ENCODE measurements at places on chromosomes 4 and X.
A peak's percentile ranks its signal among the peaks of the same experiment; 100 is the strongest.

- no peak for DNase-seq
Observed at GRCh38 chrX:103791228-103791627, 14.6 kb downstream of the PLP1 start.

DNA sequence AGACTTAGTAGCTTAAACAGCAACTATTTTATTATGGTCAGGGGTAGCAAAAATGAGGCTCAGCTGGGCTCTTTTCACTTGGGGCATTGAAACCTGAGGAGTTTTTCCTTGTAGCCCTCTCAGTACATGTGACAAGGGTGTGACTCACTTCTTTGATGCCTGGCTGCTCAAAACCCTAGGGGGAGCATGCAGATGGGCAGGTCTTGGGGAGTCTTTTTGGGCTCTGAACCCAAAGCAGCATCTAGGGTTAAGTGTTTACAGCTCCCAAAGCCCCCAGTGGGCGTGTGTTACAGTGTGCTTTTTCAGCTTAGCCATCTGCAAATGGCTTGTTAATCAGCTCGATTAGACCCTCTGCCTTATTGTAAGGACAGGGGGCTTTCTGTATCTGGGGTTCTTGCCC, 1752.7 kb downstream of the PCDH7 start:
- DNase-seq: no peak

GRCh38 chr4:38716256-38716655, 52.3 kb downstream of the KLF3 start:
- no peak for DNase-seq

DNA sequence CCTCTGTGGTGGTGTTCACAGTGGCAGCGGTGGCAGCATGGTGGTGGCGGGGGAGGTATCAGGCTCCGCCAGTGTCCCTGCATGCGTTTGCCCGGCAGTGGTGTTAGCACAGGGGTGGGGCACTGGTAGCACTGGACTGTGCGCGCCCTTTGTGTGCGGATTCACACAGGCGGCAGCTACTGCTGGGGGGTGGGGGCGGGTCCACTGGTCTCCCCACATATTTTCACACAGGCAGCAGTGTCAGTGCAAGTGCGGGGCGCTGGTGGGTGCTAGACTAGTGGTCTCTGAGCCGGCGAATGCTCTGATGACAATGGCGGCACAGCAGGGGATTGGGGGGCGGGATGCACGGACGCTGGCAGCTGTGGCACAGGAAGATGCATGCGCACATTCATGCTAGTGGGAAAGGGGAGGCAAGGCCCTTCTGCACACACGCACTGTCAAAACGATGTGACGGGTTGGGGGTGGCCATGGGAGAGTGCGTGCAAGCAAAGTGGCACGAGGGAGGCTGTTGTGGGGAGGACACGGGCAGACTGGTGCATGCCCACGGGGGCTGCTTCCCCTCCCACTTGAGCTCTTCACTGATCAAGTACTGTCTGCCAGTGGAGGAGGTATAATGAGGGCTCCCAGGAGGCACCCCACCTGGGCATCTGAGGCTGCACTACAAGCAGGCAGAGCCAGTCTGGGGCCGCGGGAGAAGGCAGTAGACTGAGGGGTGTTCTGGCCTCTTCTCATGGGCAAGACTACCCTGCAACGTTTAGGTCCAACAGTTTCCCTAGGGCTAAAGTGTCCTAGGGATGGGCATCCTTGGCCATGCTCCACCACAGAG, 53.0 kb downstream of the POF1B start:
- DNase-seq: no peak

DNA sequence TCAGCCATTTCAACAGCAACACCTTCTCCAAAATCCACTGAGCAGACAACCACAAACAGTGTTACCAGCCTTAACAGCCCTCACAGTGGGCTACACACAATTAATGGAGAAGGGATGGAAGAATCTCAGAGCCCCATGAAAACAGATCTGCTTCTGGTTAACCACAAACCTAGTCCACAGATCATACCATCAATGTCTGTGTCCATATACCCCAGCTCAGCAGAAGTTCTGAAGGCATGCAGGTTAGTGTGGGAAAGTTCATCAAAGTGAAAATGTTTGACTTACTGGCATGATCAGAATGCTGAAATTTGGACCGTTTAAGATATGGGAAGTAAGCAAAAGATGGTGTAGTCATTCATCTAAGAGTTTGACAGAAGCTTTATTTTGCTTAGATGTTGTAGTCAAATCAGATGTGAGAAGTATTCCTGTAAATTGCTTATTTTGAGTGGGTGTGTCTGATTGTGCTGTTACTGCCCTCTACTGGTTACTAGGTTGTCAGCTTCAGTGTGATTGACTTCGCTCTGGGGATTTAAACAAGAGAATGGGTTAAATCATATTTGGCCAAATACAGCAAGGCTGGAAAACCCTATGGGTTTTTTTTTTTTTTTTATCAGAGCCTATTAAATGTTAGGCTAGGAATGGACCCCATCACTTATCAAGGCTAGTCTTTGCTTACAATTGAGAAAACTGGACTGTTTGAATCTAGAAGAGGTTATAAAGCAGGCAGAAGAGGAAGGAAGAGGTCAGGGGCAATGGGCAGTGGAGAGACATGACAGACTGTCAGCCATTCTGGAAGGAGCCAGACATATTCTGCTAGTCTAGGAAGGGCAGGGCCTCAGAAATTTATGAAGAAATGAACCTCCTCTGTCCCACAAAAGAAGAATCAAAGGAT, 130.3 kb downstream of the DIPK2B start:
- peak; percentile 41 for DNase-seq

- DNase-seq: no peak
Observed at GRCh38 chr4:52477191-52477780, 181.8 kb downstream of the USP46 start.

DNA sequence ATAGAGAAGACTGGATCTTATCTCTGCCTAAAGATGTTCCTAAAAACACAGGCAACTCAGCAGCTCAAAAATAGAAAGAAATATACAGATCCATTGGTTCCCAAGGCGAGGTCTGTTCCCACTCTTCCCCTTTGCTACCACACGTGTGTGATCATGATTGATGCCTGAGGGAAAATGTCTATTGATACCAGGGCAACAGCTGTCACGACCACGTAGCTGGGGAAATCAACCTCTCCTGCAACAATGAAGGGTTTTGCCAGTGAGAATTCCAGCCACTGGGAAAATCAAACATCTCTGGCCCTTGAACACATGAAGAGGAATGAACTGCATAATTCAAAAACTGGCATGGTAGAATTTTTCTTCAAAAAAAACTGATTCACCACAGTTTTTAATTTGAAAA, 131.0 kb upstream of the MAP3K15 start:
- DNase-seq: no peak

DNA sequence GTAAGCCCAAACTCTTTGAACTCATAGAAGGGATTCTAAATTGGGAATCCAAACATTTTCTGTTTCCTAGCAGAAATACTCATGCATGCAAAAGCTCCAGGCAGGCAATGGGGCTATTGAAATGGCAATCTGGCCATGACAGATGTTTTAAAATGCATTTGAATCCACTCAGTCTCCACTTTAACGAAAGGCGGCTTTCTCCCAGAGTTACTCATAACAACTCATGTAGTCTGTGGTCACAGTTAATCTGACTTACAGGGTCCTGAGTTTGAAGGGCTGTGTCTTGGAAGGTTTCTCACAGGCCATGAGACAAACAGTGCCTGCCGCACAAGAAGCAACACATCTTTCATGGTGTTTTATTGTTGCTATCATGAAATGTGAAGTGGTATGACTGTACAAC, 185.7 kb downstream of the AMELX start:
- DNase-seq: no peak

GRCh38 chrX:12237131-12237530, 98.9 kb downstream of the FRMPD4 start:
- DNase-seq: no peak

DNA sequence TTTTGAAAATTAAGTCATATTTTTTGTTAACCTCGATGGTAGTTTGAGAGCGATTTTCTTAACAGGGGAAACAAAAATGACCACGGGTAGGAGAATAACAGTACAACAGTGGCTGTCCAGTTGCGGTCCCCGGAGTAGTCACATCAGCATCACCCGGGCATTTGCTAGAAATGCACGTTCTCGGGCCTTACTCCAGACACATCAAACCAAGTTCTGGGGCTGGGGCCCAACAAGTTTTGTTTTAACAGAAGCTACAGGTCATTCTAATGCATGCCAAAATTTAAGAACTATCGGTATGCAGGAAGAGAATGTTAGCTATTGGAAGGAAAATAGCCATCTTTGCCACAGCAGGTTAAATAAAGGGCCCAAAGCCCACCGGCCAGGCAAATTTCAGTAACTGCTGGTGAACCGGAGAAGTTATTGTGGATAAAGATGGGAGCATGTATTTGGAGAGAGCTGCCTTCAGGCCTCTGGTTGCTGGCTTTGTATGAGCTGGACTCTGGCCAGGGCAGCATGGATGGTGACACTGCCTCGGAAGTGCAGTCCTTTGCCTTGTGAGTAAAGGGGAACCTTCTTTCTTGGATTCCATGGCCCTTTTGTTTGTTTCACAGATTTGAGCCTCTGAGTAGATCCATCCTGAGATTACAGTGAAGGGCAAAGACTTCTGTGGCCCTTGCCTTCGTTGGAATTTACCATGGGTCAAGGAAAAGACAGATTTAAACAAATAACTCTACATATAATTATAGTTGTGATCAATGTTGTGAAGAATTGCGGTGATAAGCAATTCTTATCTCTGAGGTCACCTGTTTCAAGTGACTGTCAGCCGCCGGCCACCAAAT, 62.1 kb downstream of the TBC1D14 start:
- DNase-seq: no peak

GRCh38 chrX:1581132-1581531, 10.3 kb upstream of the AKAP17A start:
- peak; percentile 35 for DNase-seq

GRCh38 chrX:110280954-110281353, 36.9 kb downstream of the AMMECR1 start:
- no peak for DNase-seq

DNA sequence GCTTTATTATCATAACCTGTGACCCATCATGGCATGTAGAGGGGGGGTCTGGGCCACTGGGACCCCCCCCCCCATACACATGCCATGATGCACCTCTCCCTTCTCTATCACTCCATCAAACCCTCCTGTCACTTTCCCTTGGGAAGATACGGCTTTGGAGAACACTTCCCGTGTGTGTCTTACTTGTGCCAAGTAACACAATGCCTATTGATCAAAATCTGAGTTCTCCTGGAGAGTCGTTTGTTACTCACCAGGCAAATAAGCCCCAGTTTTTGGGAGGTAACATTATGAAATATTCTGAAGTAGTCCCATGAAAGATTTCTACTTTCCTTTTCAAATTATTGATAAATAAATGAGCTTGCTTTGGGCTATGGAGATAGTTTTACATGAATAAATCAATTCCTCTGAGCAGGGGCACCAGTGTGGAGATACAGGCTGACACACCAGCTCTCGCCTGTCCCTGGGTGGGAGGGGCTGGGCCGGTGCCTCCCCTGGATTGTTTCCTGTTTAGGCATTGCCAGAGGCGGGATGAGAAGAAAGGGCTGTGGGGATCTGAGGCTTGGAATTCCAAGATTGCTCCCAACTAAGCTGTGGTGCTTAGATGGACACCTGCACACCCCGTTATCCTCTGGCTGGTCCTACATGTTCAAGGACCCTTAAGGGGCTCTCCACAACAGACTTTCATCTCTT, 63.2 kb upstream of the WWC2 start:
- DNase-seq: no peak

DNA sequence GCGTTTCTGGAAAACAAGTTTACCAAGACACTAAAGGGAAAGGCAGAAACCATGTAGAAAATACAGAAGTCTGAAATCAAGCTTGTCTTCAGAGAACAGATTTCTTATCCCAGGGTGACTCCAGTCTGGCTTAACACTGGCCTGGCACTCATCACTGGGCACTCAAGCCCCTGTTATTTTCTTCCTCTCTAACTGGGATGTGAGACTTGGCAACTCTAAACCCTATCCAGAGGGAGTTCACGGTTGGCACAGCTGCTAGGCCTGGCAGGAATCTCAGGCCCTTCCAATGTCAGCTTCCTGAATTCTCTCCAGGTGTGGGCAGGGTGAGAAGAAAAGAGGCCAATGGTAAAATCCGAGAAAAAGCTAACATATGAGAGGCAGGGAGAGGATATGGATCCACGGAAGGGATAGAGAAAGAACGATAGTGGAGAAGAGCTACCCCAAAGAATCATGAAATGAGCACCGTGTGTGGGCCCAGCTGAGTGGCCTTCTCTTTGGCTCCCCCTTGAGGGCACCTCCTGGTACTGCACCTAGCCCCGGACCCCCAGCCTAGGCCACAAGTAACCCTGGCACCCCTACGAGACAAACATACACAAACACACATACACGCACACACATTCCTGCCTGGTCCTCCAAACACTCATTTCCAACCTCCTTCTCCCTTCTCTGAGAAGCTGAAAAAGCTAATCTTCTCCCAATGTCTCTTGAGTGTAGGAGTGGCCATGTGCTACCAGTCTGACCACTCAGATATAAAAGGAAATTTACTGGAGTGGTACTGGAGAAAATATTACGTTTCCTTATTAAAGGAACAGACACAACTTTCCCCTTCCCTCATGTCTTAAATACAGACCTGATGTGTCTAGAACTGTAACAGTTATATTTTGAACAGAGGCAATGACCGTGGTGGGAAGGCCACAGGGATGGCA, 16.6 kb upstream of the PTCHD1 start:
- peak; percentile 39 for DNase-seq

DNA sequence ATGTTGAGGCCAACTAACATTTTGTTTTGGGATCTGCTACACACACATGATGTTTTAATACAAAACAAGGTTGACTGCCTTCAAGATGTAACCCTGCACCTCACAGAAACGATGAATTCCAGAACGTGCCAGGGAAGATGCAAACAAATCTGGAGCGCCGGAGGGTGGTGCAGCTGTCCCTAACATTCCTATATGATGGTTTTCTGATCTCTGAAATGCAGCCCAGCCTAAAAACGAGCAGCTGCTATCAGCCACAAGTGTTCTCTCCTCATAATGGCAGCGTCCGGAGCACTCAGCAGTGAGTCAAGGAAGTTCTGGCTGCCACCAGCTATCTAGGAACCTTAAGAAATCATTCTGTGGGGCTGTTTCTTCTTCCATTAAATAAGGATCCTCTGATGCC, 333.4 kb downstream of the NR3C2 start:
- no peak for DNase-seq

GRCh38 chr4:150379454-150379853, 202.5 kb upstream of the MAB21L2 start:
- DNase-seq: no peak

DNA sequence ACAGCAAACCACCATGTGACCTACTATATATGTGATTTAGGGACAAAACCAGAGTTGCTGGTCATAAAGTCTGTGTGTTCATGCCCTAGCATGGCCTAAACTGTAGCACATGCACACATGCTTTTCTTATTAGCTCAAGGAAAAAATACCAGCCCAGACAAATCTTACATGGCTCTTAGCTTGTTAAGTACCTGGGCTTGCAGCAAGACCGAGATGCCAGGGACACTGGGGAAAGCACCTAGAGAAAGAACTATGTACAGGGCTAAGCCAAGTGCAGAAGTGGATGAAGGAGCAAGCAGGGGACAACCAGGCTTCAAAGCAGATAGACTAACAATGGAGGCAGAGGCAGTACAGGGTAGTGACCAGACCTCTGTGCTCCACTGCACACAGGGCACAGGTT, 3.4 kb upstream of the GABRE start:
- no peak for DNase-seq
